Thyroid gland (tissue), 4 donors: ENCODE measurements at places on chromosomes 6 and 20. TPM values are rescaled to one million over a fixed set of nuclear protein-coding genes. Genes with fewer than 3 reads are reported as not detected.

- H3K36me3 ChIP-seq: no peaks in the 10 kb centered on the region
- DNase-seq: no peak
- no peak overlapping the region for H3K27ac ChIP-seq
Observed at GRCh38 chr6:104537180-104537579, 322.5 kb downstream of the HACE1 start.

GRCh38 chr6:124964764-124965105 is 2.5 kb downstream of the RNF217 start:
- H3K36me3 ChIP-seq: no peaks in the 10 kb centered on the region
- no peak overlapping the region for H3K4me3 ChIP-seq
- peak overlapping the region; percentile 98 for H3K27ac ChIP-seq

GRCh38 chr6:160365117-160365516 is 16.9 kb downstream of the SLC22A3 start:
- no peaks in the 10 kb centered on the region for H3K4me1 ChIP-seq
- no peaks in the 10 kb centered on the region for H3K36me3 ChIP-seq
- H3K27ac ChIP-seq: no peak overlapping the region
- DNase-seq: no peak

DNA sequence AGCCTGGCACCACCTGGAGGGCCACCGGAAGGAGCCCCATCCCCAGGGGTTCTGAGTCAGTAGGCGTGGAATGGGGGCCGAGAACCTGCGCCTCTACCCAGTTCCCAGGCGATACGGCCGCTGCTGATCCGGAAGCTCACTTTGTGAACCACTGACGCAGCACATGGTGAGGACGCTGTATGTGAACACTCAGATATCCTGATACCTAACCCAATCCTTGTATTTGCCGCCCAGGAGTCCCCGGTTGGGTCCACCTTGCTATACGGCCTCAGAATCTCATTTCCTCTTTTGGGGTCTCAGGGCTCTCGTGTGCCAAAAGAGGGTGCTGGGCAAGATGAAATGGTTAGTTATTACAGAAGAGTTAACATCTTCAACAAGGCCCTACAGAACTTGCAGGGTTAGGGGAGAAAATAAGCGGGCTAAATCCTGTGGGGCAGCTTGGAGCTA is 604 bp upstream of the RAB5IF start:
- H3K27ac ChIP-seq: peak overlapping the region; percentile 78
- peak; percentile 37 for DNase-seq
- peaks cover 10% of the 10 kb centered on the region for H3K4me1 ChIP-seq
- peaks cover 8% of the 10 kb centered on the region for H3K36me3 ChIP-seq

Gene CDC40
- 29.1 TPM for total RNA-seq

Gene PARD6B
- 18.1 TPM for total RNA-seq

DNA sequence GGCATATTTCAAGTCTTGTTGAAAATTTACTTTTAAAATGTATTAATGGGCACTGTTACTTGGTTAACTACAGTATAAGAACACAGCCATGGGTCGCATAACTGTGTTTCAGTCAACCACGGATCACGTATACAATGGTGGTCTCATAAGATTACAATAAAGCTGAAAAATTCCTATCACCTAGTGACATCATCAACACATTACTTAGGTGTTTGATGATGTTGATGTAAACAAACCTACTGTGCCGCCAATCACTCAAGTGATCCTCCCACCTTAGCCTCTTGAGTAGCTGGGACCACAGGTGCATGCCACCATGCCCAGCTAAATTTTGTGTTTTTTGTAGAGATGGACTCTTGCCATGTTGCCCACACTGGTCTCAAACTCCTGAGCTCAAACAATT is 16.7 kb upstream of the ETV7 start:
- no peaks in the 10 kb centered on the region for H3K36me3 ChIP-seq
- no peaks in the 10 kb centered on the region for H3K27me3 ChIP-seq
- H3K4me3 ChIP-seq: no peak overlapping the region
- no peak overlapping the region for H3K27ac ChIP-seq
- no peak for DNase-seq

GRCh38 chr20:45016089-45016671 is 49.9 kb downstream of the STK4 start:
- no peaks in the 10 kb centered on the region for H3K27me3 ChIP-seq
- no peak for DNase-seq
- H3K36me3 ChIP-seq: no peaks in the 10 kb centered on the region
- no peaks in the 10 kb centered on the region for H3K4me1 ChIP-seq

GRCh38 chr6:88983532-88983931 is 20.1 kb upstream of the RNGTT start:
- H3K27ac ChIP-seq: no peak overlapping the region
- no peaks in the 10 kb centered on the region for H3K4me1 ChIP-seq
- H3K4me3 ChIP-seq: no peak overlapping the region
- no peaks in the 10 kb centered on the region for H3K36me3 ChIP-seq

- peak; percentile 21 for DNase-seq
- peak overlapping the region; percentile 7 for H3K4me3 ChIP-seq
- H3K4me1 ChIP-seq: no peaks in the 10 kb centered on the region
Observed at GRCh38 chr6:157236040-157236725, 87.1 kb downstream of the TMEM242 start.
